Inflammatory macrophage treated with lipopolysaccharide for 4 hours (primary cell): ENCODE measurements at places on chromosomes 12 and 14.

DNA sequence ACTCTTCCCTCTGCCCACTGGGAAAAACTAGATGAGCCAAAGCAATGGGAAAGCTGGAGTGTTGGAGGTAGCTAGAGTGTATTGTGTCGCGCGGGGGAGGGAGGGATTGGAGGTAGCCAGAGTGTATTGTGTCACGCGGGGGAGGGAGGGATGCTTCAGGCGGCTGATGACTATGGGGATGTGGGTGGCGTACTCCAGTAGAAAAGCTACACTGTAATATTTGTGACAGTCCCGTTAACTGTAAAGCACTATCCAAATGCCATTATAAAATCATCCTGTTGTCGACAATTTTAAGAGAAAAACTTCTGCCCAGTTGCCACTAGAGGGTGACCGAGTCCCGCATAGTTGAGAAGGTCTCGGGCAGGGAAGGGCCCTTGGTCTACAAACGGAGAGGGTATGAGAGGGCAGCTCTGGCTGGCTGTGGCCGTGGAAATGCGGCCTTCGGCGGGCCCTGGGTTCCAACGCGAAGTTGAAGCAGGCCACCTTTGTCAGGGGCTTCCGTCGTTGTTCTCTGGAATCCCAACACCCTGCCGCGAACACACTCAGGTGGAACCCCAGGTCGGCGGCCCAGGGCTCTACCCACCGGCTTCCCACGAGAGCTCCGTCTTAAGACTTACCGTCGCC is 15.1 kb upstream of the PLEK2 start:
- peak; percentile 76 for DNase-seq

GRCh38 chr12:89947437-89948270 is 239.0 kb upstream of the ATP2B1 start:
- DNase-seq = peak; percentile 92

DNA sequence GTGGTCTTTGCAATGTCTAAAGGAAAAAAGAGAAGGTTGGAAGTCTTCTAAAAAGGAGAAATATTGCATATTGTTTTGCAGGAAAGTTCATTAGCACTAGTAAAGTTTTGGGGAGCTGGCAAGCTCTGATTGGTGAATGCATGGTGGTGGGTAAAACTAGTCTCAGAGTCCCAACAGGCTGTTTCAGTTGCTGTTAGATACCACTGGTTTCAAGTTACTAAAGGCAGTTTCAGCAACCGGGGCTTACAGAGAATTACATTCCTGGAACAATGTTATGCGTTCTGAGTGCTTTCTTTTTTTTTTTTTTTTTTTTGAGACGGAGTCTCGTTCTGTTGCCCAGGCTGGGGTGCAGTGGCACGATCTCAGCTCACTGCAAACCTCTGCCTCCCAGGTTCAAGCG is 208.2 kb downstream of the EPS8 start:
- no peak for DNase-seq

DNA sequence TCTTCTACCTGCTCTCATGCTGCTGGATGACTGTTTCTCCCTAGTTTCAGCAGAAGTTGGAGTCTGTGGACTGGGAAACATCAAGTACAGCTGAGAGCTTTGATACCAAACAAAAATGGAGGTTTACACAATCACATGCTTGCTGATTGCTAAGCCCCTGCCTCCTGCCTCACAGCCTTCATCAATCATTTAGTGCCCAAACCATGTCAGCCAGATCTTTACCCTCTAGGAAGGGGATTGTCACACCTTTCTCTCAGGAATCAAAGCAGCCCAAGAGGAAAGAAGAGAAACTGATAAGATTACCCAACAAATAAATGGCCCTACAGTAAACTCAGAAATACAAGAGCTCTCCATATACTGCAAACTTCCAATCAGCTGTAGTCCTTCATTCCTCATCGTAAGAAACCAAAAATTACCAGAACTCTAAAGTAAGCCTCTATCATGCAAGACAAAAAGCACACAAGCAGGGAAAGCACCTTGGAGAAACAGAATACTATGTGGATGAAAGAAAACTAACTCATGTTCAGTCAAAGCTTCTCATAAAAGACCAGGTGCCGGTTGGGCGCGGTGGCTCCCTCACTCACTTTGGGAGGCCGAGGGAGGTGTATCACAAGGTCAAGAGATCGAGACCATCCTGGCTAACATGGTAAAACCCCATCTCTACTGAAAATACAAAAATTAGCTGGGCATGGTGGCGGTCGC is 63.6 kb upstream of the RESF1 start:
- DNase-seq = no peak

GRCh38 chr12:14408208-14408607 is 42.7 kb downstream of the ATF7IP start:
- DNase-seq = peak; percentile 39

- DNase-seq = peak; percentile 74
Observed at GRCh38 chr14:103067231-103067954, 10.0 kb upstream of the CDC42BPB start.

GRCh38 chr12:127690161-127690560 is 576.8 kb upstream of the TMEM132C start:
- no peak for DNase-seq

GRCh38 chr12:25427337-25428249 is 125.5 kb downstream of the LMNTD1 start:
- no peak for DNase-seq

GRCh38 chr12:86796550-86796949 is 540.4 kb upstream of the MGAT4C start:
- DNase-seq = no peak
